ENCODE measurements at places on chromosomes 3 and 15. TPM values are rescaled to one million over a fixed set of nuclear protein-coding genes. Genes with fewer than 3 reads are reported as not detected.

Gene GABRR3
- total RNA-seq = not detected

Gene TIPIN
- total RNA-seq = 63.8 TPM

Gene P4HTM
- 25.7 TPM for total RNA-seq

Gene PLSCR2
- total RNA-seq = not detected

Gene EPHB1
- total RNA-seq = 0.50 TPM

Gene ARL8B
- 89.4 TPM for total RNA-seq

Gene MAPK6
- total RNA-seq = 68.0 TPM

Gene MYRIP
- total RNA-seq = not detected
